ENCODE measurements at places on chromosomes 5 and 9.
A peak's percentile ranks its signal among the peaks of the same experiment; 100 is the strongest.

- no peak for DNase-seq
These were observed 1.3 kb upstream of the SNX2 start for GRCh38 chr5:122773619-122774018.

DNA sequence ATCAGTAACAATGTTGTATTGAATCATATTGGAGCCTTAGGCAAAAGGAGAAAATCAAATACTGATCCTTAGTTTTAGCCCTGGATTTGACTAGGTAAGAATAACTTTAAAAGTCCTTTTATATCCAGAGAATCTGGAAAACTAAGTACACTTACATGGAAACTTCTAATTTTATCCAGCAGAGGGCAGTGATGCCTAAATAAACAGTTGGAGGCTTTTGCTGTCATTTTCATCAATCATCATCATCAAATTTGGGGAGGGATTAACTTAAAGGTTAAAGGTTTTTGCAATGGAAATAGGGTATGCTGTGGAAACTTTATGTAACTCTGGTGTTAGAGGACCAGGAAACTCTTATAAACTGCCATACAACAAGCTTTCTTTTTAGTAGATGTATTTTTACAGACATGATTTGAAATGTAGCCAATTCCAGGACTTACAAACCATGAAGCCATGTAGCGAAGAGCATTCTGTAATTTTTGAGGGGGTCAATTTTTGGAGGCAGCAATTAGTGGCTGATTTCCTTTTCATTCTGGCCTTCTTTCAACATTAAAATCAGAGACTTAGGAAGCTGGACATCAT lies 112.7 kb downstream of the OSTF1 start:
- DNase-seq, result no peak

DNA sequence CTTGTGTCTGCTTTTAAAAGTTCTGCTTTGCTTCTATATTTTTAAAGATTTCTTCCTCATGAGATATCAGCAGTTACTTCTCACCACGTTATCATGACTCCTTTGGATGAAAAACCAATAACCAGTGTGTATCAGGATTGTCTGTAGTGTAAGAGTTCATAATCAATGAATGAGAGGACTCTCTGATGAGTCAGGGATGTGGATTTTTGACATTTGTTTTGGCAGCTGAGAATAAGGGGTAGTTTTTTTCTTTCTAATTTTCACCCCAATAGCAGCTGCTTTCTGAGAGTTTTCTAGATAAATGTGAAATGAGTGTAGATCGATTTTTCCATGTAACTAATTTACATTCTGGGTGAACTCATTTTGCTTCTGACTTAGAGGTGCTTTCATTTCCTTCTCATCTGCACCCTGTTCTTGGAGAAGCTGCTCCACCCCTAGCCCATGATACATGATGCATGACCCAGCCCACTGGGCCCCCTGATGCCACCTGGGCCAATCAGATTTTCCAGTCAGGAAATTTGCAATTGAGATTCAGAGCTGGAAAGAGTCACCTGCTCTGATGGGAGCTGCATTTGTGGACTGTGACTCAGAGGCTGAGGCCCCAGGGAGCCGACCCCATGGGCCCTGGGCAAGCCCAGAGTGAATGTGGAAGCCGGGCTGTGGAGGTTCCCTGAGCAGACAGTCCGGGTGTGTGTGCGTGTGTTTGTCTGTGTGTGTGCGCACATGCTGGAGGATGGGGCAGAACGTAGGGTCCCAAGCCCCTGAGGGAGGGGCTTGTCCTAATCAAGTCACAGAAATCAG lies 159.3 kb downstream of the RGS3 start:
- peak; percentile 70 for DNase-seq

GRCh38 chr9:73179589-73179988 lies 27.9 kb downstream of the ANXA1 start:
- DNase-seq, result no peak

- DNase-seq, result no peak
These were observed 238.4 kb downstream of the TRPM3 start for GRCh38 chr9:70883056-70883455.

DNA sequence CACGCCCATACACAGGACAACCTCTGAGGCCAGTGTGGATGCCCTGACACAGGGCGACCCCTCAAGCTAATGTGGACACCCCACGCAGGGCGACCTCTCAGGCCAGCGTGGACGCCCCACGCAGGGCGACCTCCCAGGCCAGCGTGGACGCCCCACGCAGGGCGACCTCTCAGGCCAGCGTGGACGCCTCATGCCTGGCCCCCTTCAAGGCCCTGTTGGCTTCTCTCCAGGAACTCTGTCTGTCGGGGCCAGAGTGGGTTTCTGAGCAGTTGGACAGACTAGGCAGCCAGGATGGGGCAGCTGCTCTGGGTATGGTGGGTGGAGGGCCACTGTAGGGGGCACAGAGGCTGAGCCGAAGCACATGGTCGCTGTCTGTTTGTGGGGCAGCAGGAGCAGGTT lies 47.4 kb downstream of the LMX1B start:
- no peak for DNase-seq

GRCh38 chr5:120096413-120096812 lies 367.7 kb upstream of the PRR16 start:
- no peak for DNase-seq

GRCh38 chr9:125754096-125754495 lies 6.9 kb downstream of the PBX3 start:
- no peak for DNase-seq

DNA sequence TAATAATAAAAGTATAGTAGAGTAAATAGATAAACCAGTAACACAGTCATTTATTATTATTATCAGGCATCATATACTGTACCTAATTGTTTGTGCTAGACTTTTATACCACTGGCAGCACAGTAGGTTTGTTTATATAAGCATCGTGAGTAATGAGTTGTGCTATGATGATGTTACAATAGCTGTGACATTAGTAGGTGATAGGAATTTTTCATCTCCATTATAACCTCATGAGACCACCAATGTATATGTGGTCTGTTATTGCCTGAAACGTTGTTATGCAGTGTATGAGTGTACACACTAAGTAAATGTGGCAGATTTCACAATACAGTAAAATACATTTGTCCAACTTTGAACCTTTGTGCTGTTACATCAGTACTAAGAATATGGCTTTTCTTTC lies 72.7 kb upstream of the SPATA31D4 start:
- no peak for DNase-seq

- no peak for DNase-seq
These were observed 6.1 kb downstream of the IL31RA start for GRCh38 chr5:55857247-55857640.

DNA sequence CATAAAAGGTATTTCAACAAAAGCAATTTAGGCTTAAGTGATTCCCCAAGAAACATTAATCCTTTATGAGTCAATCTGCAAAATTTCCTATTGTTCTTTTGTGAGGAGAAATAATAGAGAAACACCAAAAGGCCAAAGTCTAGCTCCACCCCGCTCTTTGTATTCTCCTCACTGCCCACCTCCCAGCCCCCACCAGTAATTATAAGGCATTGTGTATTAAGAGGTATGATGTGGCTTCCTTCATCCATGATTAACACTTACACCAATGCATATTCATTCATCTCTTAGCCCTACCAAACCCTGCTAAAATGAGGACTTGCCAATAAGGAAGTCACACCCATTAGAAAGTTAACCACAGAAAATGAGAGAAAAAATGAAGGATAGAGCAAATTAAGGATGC lies 105.3 kb upstream of the SPATA31D4 start:
- DNase-seq, result no peak

DNA sequence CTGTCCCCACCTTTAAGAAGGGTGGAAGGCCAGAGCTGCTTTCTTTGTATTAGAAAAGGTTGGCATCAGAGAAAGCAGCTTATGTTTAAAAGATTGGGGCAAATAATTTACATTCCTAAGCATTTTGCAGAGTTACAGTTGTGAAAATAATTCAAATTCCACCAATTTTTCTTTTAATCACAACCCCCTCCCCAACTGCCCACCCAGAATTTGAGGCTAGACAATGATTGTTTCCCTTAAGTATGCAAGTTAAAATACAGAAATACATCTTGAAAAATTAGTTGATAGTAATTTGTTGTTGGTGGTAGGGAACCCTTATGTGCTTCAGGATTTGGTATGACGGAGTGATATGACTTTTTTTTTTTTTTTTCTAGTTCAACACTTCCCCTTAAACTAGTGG lies 133.0 kb downstream of the ZSWIM6 start:
- no peak for DNase-seq

GRCh38 chr9:32180597-32180996 lies 203.8 kb upstream of the ACO1 start:
- no peak for DNase-seq

- DNase-seq, result no peak
These were observed 115.1 kb upstream of the SHB start for GRCh38 chr9:38183994-38184568.

DNA sequence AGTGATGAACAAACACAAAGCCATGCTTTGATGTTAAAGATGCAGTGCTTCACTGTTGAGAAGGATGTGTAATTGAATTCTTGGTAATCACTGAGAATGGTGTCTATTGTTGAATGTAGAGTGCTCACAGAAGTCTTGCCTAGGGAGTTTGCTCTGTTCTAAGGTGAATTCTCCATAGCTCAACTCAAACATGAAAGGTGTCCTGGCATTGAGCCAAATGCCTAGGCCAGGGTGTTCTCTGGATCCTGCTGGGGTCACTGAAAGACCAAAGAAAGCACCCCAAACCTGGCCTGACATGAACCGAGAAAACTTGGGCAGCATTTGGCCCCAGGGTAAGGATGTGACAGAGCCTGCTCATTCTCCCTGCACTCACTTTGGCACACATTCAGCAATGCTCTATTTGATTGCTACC lies 217.3 kb downstream of the ARL15 start:
- no peak for DNase-seq

- DNase-seq, result no peak
These were observed 185.7 kb downstream of the ATPSCKMT start for GRCh38 chr5:10063997-10064396.

DNA sequence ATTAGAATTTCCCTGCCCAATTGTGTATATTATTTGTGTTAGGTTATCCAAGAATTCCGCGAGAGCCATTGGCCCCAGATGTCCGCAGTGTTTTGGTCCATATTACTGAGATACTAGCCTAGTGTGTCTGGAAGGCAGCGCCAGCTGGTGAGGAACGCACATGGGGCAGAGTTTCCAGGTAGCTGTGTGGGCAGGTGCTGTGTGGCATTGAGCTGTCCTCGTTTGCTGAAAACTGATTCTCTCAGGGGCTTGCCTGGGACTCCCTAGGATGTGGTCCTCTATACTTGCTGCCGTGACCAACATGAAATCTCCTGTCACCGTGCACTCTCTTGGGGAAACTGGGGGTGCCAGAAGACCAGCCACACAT lies 288.7 kb downstream of the FANCC start:
- no peak for DNase-seq

DNA sequence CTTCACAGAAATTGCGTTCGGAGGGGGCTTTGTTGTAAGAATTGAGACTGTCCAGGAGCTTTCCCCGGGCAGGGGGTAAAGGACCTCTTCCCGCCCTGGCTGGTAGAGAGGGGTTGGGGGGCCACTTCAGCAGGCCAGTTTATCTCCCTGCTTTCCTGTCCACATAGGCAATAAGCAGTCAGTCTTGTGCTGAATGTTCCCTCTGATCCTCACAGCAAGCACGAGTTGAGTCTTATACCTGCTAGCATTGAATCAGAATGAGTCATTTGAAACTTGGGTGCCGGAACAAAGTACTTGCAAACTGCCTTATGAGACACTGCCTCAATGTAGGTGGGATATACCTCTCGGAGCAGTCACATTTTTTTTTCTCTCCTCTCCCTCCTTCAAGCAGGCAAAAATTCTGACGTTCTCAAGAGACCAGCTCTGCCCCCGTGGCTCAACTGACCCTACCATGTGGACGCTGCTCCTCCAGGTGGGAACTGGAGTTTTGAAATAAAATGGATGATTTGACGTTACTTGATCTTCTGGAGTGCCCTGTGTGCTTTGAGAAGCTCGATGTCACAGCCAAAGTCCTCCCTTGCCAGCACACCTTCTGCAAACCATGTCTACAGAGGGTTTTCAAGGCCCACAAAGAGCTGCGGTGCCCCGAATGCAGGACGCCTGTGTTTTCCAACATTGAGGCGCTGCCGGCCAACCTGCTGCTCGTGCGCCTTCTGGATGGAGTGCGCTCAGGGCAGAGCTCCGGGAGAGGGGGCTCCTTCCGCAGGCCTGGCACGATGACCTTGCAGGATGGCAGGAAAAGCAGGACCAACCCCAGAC lies 1.3 kb downstream of the SH3RF2 start:
- DNase-seq, result no peak
